ENCODE measurements at places on chromosomes 7 and 10.

GRCh38 chr10:73209705-73210104 lies 37.4 kb downstream of the DNAJC9 start:
- DNase-seq: peak; percentile 15

DNA sequence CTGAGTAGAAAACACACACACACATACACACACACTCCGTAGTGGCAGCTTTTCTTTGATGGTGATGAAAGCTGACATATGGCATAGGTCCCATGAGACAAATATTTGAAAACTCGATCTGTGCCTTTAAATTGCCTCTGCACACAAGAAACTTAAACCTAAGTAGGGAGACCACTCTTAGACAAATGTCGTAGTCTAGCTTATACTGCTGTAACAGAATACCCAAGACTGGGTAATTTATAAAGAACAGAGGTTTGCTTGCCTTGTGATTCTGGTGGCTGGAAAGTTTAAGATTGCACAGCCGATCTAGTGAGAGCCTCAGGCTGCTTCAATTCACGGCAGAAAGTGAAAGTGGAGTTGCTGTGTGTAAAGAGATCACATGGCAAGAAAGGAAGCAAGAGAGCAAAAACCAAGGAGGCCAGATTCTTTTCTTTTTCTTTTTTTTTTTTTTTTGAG lies 489.4 kb upstream of the SORCS1 start:
- peak; percentile 23 for DNase-seq

DNA sequence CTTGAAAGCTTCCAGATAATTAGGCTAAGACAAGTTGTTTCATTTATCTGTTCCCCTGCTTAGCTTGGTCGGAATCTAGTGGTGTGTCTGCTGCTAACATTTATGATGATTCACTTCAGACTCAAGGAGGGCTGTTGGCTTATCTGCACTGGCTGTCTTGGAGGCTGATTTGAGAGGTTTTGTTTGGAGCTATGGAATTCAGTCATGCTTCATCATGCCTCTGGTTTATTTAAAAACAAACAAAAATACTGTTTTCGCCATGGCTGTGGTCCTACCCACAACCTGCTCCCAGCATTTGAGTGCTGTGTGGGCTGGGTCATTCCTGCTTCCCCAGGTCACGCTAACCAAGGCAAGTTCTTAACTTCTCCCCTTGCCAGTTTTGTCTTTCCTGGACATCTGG lies 11.7 kb upstream of the ARPC1B start:
- peak; percentile 63 for DNase-seq

GRCh38 chr10:128062331-128062880 lies 63.8 kb downstream of the MKI67 start:
- DNase-seq: no peak

DNA sequence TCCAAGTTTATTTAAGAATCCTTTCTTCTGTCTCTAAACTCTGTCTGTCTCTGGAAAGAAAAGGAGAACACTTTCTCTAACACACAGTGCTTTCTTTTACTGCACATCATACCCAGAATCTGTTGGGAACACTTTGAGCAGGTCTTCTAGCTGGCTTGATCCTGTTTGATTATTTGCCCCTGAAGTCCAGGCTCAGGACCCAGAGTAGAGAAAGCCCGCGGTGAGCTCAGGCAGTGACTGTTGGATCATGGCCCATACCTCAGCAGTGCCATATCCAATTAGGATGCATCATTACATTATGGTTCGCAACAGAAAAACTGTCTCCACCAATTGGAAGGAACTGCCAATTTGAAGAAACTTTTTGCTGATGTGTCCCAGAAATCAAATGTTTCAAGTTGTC lies 51.4 kb downstream of the ATOH7 start:
- DNase-seq: no peak

DNA sequence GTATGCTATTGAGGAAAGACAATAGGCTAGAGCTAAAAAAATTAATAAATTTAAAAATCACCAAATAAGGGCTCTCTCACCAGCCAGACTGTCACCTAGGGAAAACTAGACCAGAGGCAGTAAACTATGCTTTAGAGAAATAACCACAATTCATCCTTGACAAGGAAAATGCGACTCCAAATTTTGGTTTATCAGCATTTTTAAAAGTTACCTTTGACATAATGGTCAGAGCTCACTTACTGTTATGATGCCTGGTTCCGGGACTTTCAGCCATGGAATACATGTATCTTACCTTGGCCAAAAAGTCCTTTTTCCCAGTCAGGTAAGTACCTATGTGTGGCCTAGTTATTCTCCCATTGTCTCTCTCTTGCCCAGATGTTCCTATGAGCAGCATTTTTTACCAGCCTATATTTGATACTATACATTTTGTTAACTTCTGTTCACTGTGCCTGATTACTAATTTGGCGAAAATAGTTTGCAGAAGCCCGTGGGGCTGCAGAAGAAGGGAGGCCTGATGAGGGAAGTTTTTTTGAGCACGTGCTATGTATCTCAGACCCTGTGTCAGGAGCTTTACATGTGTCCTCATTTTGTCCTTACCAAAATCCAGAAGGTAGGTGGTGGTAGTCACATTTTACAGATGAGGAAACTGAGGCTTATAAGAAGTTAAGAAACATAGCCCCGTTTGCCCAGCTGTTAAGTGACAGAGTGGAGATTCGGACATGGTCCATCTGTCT lies 149.7 kb downstream of the CELF2 start:
- no peak for DNase-seq

- DNase-seq: peak; percentile 47
These were observed 1.1 kb downstream of the RRP12 start for GRCh38 chr10:97399843-97400545.

GRCh38 chr10:33723181-33723580 lies 388.7 kb upstream of the NRP1 start:
- no peak for DNase-seq

DNA sequence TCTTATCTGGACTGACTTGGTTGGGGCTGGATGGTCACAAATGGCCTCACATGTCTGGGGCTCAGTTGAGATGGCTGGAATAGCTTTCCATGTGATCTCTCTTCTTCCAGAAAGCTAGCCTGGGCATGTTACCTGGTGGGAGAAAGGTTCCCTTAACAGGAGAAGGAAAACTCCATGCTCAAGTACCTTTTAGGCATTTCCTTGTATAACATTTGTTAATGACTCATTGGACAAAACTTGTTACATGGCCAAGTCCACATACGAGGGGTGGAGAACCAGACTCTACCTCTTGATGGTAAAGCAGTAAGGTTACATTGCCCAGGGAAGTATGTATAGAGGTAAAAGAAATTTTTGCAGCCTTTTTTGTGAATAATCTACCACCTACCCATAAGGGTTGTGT lies 826.4 kb downstream of the LRMDA start:
- no peak for DNase-seq

- peak; percentile 82 for DNase-seq
These were observed 82.3 kb upstream of the GPR26 start for GRCh38 chr10:123583639-123584418.

DNA sequence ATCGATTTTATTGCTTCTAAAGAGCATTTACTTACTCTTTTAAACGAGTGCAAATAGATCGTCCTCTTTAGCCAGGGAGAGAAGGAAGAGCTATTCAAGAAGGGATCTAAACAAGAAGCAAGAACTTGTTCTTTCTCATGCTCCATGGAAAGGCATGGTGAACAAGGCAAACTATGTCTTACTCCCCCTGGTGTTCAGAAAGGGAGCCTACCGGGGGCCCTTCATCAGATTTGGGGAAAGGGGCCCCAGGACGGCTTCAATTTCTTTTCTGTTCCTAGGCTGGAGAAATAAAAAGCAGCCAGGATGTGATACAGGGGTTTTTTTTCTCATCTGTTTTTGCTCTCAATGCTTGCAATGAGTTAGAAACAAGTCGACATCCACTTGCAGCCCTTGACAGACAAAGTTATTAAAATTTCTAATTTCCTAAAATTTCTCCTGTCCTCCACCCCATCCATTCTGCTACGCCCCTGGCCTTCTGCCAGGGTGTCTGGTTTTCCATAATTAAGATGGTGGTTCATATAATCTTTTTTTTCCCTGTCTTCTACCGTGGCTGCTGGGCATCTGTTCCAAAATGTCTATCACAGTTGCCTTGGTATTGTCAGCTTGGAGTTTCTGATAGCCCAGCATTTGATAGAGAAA lies 214.4 kb downstream of the CREB5 start:
- peak; percentile 45 for DNase-seq

All from fibroblast of skin of right quadriceps (primary cell).